ENCODE measurements at places on chromosomes 1 and 21.
A peak's percentile ranks its signal among the peaks of the same experiment; 100 is the strongest.

GRCh38 chr1:243246916-243247315 is 8.2 kb downstream of the CEP170 start:
- H3K27me3 ChIP-seq: no peaks in the 10 kb centered on the region
- peaks cover 6% of the 10 kb centered on the region for H3K4me1 ChIP-seq
- no peaks in the 10 kb centered on the region for H3K36me3 ChIP-seq
- H3K27ac ChIP-seq: no peak overlapping the region
- no peak overlapping the region for H3K4me3 ChIP-seq

DNA sequence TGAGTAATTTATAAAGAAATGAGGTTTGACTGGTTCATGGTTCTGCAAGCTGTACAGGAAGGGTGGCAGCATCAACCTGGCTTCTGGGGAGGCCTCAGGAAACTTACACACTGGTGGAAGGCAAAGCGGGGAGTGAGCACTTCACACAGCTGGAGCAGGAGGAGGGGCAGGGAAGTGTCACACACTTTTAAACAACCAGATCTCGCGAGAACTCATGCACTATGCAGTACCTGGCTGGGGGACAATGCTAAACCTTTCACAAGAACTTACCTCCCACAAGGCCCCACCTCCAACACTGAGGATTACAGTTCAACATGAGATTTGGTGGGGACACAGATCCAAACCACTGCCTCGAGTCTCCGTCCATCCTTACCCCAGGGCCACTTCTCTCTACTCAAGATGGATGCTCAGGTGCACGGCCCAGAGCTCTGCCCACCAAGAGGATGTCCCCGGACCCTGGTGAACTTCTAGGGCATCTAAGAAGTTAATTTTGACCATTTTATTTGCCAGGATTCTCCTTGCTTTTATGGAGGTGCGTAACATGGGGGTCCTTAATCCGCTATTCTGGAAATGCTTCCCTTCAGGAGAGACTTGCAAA is 22.7 kb upstream of the ACTRT2 start:
- no peaks in the 10 kb centered on the region for H3K27me3 ChIP-seq
- H3K4me3 ChIP-seq: no peak overlapping the region
- H3K27ac ChIP-seq: no peak overlapping the region
- no peaks in the 10 kb centered on the region for H3K36me3 ChIP-seq
- no peaks in the 10 kb centered on the region for H3K4me1 ChIP-seq

DNA sequence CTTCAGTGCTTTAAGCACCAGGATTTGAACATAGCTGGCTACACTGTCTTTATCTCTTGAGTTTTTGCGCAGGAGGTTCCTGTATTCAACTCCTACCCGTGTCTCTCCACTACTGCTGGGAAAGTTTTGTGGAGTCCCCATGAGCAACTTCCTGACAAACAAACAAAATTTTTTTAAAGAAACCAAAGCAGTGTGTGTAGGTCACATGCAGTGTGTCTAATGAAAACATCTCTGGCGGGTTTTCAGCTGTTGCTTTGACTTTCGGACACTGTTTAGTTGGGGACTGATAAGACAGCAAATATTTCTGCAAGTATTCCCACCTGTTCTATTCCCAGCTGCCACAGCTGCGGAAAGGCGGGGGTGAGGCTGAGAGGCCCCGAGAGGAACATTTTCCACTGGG is 2.0 kb downstream of the PSEN2 start:
- no peak overlapping the region for H3K27ac ChIP-seq
- no peaks in the 10 kb centered on the region for H3K27me3 ChIP-seq
- no peaks in the 10 kb centered on the region for H3K36me3 ChIP-seq
- H3K4me3 ChIP-seq: no peak overlapping the region
- H3K4me1 ChIP-seq: peaks cover 14% of the 10 kb centered on the region

- H3K27ac ChIP-seq: no peak overlapping the region
- no peaks in the 10 kb centered on the region for H3K36me3 ChIP-seq
- H3K4me1 ChIP-seq: no peaks in the 10 kb centered on the region
- peak overlapping the region; percentile 1 for H3K4me3 ChIP-seq
Measured at GRCh38 chr21:44370027-44370735, 16.8 kb downstream of the TRPM2 start.

- H3K4me3 ChIP-seq: no peak overlapping the region
- peaks cover 3% of the 10 kb centered on the region for H3K4me1 ChIP-seq
- no peak overlapping the region for H3K27ac ChIP-seq
- DNase-seq: no peak
Measured at GRCh38 chr1:48062353-48062752, 65.2 kb upstream of the TRABD2B start.

GRCh38 chr1:226633541-226634165 is 85.1 kb downstream of the STUM start:
- no peaks in the 10 kb centered on the region for H3K27me3 ChIP-seq
- H3K36me3 ChIP-seq: no peaks in the 10 kb centered on the region
- H3K4me3 ChIP-seq: no peak overlapping the region
- no peaks in the 10 kb centered on the region for H3K4me1 ChIP-seq

- H3K4me3 ChIP-seq: no peak overlapping the region
- DNase-seq: peak; percentile 49
- H3K27me3 ChIP-seq: peaks cover 51% of the 10 kb centered on the region
- H3K27ac ChIP-seq: no peak overlapping the region
- no peaks in the 10 kb centered on the region for H3K4me1 ChIP-seq
- H3K36me3 ChIP-seq: no peaks in the 10 kb centered on the region
Measured at GRCh38 chr1:29703596-29704370, 467.5 kb downstream of the PTPRU start.

GRCh38 chr1:54942976-54943375 is 37.5 kb upstream of the TMEM61 start:
- no peaks in the 10 kb centered on the region for H3K27me3 ChIP-seq
- H3K36me3 ChIP-seq: no peaks in the 10 kb centered on the region
- no peak for DNase-seq
- no peak overlapping the region for H3K4me3 ChIP-seq
- H3K27ac ChIP-seq: no peak overlapping the region
- peaks cover 3% of the 10 kb centered on the region for H3K4me1 ChIP-seq

DNA sequence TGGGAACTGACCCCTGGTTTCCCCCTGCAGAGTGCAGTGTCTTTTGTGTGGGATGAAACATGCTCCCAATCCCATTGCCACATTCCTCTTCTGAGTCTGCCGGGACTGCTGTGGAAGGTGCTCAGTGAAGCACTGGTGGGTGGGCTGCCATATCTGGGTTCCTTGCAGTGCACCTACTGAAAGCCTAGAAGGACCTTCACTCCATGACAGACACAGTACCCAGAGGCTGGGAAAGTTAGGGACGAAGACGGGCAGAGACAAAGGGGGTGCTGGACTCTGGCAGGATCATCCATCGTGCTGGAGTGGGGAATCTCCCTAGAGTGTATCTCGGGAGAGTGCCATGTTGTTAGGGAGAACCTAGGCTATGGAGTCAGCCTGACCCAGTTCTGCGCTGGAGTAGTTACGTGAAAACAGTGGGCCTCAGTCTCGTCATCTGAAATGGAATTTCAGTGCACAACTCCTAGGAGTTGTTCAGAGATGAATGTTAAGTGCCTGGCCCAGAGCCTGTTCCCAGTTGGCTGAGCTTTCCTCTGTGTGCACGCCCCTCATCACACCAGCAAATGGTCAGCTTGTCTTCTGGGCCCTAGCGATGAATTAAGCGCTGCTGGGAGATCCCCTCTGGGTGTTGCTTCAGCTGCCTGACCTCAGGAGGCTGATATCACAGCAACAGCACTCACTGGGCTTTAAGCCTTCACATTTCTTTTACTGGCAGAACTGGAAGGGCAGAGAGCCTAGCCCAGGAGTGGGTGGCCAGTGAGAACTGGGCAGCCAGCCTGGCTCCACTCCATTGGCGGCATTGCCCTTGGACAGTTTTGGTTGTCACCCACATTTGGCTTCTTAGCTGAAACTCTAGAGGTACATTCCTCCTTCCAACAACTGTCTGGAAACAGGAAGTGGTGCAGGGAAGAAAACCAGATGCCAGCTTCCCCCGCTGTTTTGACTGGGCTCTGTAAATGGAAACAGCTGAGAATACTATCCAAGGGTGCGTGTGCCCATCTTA is 479.8 kb upstream of the VAMP3 start:
- peaks cover 5% of the 10 kb centered on the region for H3K4me1 ChIP-seq
- no peak overlapping the region for H3K4me3 ChIP-seq
- no peak for DNase-seq
- no peaks in the 10 kb centered on the region for H3K27me3 ChIP-seq
- H3K27ac ChIP-seq: no peak overlapping the region

GRCh38 chr1:44604157-44604955 is 69.9 kb downstream of the TMEM53 start:
- H3K27ac ChIP-seq: no peak overlapping the region
- peaks cover 3% of the 10 kb centered on the region for H3K27me3 ChIP-seq
- H3K36me3 ChIP-seq: no peaks in the 10 kb centered on the region

GRCh38 chr1:74343216-74343615 is 108.0 kb downstream of the TNNI3K start:
- DNase-seq: peak; percentile 2
- H3K27ac ChIP-seq: no peak overlapping the region
- H3K4me3 ChIP-seq: no peak overlapping the region

DNA sequence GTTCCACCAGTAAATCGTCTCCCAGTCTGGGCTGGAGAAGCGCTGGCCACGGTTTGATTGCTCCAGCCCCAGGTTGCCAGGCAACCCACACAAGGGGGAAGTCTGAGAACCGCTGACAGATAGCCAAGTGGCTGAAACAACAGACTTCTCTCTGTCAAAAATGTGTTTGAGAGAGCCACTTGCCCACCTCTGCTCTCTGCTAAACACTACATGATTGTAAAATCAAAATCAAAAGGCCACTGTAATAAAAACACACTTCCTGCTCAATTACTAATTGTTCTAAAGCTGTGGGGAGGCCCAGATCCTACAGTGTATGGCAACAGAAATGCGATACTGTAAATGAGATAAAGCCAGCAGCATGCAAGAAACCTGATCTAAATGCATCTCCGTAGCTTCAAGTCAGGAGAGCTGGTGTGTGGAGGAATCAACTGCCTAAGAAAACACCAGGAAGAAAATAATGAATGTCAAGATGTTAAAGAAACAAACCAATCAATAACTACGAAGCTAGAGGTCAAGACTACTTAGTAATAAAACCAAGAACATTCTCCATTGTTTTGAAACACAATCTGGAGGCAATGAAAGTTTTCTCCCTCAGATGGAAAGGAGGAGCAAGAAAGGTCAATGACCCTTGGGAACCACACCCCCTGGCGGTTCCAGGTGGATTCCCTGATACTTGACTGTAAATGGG is 121.2 kb downstream of the SLC45A1 start:
- peaks cover 37% of the 10 kb centered on the region for H3K4me1 ChIP-seq
- peak; percentile 91 for DNase-seq
- H3K27me3 ChIP-seq: no peaks in the 10 kb centered on the region
- peak overlapping the region; percentile 74 for H3K27ac ChIP-seq
- H3K4me3 ChIP-seq: no peak overlapping the region

DNA sequence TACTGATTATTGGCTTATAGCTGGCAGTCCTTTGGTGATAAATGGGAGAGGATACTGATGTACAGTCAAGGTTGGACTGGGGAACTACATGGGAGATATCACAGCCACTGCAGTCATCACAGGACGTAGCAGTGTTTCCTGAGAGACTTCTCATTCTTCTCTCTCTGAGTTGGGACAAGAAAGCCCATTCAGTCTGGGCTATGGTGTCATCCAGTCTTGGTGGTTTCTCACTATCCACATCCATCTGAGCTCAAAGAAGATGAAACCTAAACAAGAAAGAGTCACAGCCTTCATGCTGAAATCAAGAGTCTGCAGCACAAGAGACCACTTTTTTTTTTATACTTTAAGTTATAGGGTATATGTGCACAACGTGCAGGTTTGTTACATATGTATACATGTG is 12.8 kb upstream of the CD53 start:
- H3K27me3 ChIP-seq: no peaks in the 10 kb centered on the region
- no peak overlapping the region for H3K4me3 ChIP-seq
- H3K4me1 ChIP-seq: no peaks in the 10 kb centered on the region
- no peak overlapping the region for H3K27ac ChIP-seq

DNA sequence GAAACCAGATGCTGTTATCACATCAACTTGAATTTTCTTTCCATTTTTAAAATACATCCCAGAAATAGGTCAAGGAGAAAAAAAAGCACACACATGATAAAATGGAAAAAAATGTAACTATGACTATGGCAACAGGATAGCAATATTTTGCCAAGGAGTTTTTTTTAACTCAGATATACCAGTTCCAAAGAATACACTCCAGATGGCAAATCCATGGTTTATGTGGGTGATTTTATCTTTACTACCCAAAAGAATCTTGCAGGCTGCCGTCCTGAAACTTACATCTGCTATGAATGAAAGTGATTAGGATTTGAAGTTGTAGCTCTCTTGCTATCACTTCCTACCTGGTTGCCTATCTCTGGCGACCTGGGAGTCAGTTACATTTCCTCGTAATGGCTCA is 91.0 kb upstream of the PLPPR4 start:
- no peak overlapping the region for H3K4me3 ChIP-seq
- peaks cover 4% of the 10 kb centered on the region for H3K4me1 ChIP-seq
- H3K27ac ChIP-seq: no peak overlapping the region
- no peak for DNase-seq
- H3K27me3 ChIP-seq: no peaks in the 10 kb centered on the region

GRCh38 chr1:223631956-223632355 is 33.5 kb downstream of the CAPN8 start:
- H3K4me3 ChIP-seq: no peak overlapping the region
- no peaks in the 10 kb centered on the region for H3K36me3 ChIP-seq
- no peak overlapping the region for H3K27ac ChIP-seq
- peaks cover 5% of the 10 kb centered on the region for H3K4me1 ChIP-seq
- DNase-seq: peak; percentile 2
- H3K27me3 ChIP-seq: no peaks in the 10 kb centered on the region

DNA sequence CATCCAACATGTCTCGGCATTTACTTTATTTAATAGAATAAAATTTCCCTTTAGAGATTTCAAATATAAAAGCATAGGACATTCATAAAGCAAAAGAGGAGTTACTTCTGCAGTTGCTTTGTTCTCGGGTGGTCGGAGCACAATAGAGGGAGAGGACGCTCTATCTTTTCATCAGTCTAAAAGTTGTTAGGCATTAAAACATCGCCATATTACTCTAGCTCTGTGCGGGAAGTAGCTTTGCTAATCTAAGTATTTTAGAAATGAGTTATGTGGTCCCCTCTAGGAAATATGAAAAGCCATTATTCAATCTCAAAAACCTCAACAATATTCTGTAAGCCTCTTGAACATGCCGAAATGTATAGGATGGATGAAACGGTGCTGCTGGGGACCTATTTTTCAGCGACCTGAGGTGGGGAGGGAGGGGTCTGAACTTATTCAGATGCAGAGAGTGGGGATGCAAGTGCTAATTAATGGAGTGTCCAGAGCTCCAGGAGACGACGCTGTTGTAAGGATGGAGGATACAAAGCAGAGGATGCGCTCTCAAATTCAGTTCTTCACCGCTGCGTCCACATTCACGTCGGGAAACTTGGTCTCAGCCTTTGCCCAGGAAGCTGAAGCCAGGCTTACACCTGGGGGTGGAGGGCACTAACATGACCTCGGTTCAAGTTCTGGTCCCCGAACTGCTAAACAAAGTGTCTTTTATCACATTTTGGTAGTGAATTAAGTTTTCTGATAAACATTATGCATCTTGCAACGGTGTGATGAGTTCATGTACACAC is 6.3 kb downstream of the CDKN2C start:
- H3K27ac ChIP-seq: no peak overlapping the region
- H3K4me1 ChIP-seq: no peaks in the 10 kb centered on the region
- no peak for DNase-seq
- no peak overlapping the region for H3K4me3 ChIP-seq
- H3K36me3 ChIP-seq: no peaks in the 10 kb centered on the region

- no peak overlapping the region for H3K27ac ChIP-seq
- H3K27me3 ChIP-seq: no peaks in the 10 kb centered on the region
- no peak overlapping the region for H3K4me3 ChIP-seq
- H3K4me1 ChIP-seq: peaks cover 2% of the 10 kb centered on the region
- DNase-seq: no peak
Measured at GRCh38 chr1:231976231-231976630, 349.6 kb downstream of the DISC1 start.

GRCh38 chr1:180192172-180192571 is 37.5 kb downstream of the QSOX1 start:
- H3K4me3 ChIP-seq: no peak overlapping the region
- no peaks in the 10 kb centered on the region for H3K27me3 ChIP-seq
- H3K36me3 ChIP-seq: peaks cover 5% of the 10 kb centered on the region
- H3K4me1 ChIP-seq: no peaks in the 10 kb centered on the region
- no peak overlapping the region for H3K27ac ChIP-seq
- DNase-seq: no peak

Measured in cardiac muscle cell (in vitro differentiated cells and primary cell).